ENCODE measurements at places on chromosomes 7 and 10. TPM values are rescaled to one million over a fixed set of nuclear protein-coding genes. Genes with fewer than 3 reads are reported as not detected.

GRCh38 chr7:122304996-122305421 lies 459 bp upstream of the FEZF1 start:
- peak; percentile 9 for DNase-seq

DNA sequence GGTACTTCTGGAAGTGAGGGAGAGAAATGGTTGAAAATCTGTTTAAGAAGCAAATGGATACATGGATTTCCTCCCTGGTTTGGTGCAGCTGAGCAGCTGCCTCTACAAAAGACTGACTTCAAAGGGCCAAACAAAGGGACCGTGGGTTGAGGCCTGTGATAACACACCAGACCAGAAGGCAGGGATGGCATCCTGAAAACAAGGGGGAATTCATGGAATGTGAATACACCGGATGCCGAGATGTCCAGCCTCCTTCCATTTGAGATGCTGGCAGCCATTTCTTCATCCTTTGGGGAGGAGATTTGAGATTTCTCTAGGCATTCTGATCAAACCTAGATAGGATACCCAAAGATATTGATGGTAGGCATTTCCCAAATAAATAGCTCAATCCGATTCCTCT lies 36.9 kb downstream of the TAF3 start:
- DNase-seq: no peak

UCMA gene
- total RNA-seq: not detected

RBM33 gene
- 22.9 TPM for total RNA-seq

DNA sequence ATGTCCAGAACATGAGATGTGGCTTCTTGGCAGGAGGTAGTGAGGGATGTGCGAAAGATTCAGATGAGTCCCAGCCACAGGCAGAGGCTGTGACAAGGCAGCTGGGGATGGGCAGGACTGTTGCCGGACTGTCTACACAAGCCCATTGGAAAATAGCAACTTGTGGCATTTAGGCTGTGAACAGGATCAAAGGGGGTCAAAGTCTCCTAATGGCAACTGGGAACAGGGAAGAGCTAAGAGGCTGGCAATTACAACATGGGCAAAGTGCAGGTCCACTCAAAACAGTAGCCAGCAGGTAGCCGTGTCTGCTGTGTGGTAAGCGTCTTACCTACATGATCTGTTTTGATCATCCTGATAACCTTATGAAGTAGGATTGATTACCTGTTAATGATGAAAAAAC lies 254.2 kb upstream of the ZNF32 start:
- no peak for DNase-seq

GRCh38 chr10:132684164-132684891 lies 101.6 kb downstream of the NKX6-2 start:
- no peak for DNase-seq

PDE6C gene
- not detected for total RNA-seq

DNA sequence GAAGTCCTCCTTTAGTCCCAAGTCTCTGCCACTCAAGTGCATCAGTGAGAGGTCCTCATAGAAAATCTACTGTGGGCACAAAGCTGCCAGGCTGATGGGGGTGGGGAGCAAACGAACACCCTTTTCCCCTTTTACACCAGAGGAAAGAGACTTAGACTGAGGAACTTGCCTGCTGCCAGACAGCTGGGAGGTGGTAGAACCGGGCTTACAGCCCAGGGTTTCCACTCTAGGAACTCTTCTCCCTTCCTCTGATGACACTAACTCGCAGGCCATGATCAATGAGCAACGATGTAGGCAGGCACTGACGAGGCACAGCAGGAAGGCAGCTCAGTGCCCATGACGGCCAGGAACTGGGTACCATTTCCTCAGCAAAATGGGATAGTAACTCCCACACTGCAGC lies 11.0 kb upstream of the SH2D4B start:
- DNase-seq: no peak

DNA sequence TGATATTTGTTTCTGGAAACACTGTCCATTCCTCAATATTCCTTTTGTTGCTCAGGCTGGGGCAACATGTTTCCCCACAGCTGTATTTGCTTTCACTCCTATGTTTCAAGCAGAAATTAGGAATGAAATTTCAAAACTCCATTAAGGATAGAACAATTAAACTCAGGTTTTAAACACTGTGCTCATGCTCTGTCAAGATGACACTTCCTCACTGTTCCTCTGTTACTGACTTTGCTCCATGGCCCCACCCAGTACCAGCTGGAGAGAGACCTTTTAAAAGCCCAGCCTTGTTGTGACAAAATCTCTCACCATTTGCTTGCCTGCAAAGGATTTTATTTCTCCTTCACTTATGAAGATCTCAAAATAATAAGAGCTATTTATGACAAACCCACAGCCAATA lies 197.4 kb downstream of the ELMO1 start:
- DNase-seq: no peak

RHOBTB1 gene
- 42.2 TPM for total RNA-seq

HIBADH gene
- total RNA-seq: 36.4 TPM

PTN gene
- 25.1 TPM for total RNA-seq

GRCh38 chr10:131882590-131883451 lies 18.0 kb upstream of the PPP2R2D start:
- no peak for DNase-seq

- DNase-seq: peak; percentile 97
These were observed 85.9 kb downstream of the ZNF33B start for GRCh38 chr10:42552188-42553063.

NPFFR1 gene
- total RNA-seq: not detected

- no peak for DNase-seq
These were observed 64.5 kb downstream of the CARD11 start for GRCh38 chr7:2979201-2979631.

LEP gene
- not detected for total RNA-seq

DNA sequence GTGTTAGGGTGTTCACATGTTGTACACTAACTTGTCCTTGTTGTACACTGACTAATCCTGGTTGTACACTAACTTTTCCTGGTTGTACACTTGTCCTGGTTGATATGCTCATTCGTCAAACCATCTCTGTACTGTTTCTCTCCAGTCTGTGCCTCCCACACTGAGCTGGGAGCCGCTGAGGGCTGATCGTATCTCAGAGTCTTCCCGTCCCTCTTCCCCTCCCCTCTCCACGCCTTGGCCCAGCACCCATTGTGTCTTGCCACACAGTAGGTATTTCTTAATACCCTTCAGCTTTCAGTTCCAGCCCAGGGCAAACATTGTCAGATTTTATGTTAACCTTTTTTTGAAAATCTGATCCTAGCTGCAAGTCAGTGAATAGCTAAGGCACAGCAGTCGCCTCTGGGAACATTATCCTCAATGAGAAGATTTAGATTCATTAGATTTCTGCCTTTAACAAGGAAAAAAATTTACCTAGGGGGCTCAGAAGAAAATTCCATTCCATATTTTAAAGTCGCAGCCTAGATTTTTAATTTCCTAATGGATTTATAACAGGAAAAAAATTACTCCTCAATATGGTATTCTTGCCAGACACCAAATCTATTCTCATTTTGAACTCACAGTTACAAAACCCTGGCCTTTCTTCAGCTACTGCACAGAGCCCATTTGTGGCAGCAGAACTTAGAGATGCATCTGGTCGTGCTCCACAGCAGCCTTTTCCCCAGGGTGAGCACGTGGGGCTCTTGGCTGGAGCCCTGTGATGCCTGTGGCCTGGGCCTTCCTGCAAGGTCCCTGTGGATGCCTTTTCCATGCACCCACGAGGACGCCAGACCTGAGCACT lies 33.0 kb upstream of the CHST15 start:
- no peak for DNase-seq

DNA sequence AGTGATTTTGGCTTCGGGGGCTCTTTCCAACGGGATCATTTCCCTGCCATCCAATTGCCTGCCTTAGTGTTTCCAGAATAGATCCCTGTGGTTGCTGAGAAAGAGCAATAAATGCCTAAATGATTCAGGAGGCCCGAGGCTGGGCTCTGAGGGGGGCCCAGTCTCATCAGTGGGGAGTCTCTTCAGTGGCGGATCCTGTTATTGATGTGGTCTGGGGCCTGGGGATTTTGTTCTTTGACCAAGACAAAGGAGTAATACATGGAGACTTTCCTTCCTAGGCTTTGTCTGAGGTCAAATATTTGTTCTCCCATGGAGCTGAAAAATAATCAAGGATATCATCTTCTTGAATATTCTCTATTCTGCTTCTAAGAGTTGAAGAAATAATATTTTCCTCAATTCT lies 40.8 kb downstream of the TAS2R41 start:
- DNase-seq: no peak

PPP3CB gene
- 23.2 TPM for total RNA-seq

AGAP4 gene
- 3.5 TPM for total RNA-seq

FZD8 gene
- total RNA-seq: 11.2 TPM

PDGFA gene
- total RNA-seq: 43.2 TPM

GRCh38 chr7:144027070-144027469 lies 21.7 kb upstream of the OR2A5 start:
- DNase-seq: peak; percentile 57

DNA sequence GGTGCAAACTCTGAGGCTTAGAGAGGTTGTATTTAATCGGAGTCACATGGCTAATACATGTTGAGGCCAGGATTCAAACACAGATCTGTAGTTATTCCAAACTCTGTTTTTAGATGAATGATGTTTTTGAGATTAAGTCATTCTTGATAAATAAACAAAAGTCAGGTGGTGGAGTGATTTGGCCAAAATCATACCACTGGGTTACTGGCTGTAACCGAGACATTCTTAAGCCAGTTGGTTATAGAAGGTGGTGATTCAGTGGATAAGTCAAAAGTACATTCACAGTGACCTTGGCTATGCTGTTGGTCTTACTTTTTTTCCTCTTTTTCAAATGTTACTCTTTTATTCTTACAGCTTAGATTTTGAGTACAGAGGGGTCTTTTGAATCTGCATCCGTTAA lies 361.4 kb downstream of the KIF20B start:
- DNase-seq: no peak

GRCh38 chr7:155676052-155676451 lies 31.6 kb downstream of the RBM33 start:
- no peak for DNase-seq

- DNase-seq: no peak
These were observed 134.8 kb upstream of the ZMIZ1 start for GRCh38 chr10:78933828-78934531.

DNA sequence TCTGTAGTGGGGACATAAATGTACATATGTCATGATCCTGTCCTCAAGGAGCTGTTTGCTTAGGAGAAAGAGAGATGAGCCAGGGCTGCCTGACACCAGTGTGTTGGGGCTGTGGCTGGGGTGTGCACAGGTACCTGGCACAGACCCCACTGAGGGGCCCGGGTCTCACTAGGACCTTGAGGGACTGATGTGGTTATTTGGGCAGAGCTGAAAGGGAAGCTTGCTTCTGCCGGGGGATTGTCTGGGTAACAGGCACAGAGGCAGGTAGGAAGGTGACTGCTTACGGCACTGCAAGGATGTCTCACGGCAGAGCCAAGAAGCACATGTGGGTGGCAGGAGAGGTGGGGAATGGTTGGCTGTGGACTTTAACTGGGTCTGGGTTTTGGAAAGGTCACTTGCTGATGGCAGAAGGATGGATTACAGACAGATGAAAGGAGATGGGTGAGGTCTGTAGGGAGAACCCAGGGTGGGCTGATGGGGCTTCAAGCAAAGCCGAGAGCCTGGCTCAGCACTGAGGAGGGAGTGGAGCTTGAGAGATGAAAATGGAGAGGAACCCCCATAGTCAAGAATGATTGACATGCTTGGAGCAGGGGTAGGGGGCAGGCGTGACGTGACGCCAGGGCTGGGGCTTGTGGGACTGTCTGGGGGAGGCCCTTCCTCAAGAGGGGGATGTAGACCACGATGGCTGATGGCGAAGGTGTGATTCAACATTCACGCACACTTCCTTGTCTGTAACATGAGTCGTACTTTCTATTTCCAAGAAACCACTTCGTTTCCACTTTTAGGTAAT lies 207.7 kb upstream of the SHH start:
- DNase-seq: no peak

Measured in fibroblast of villous mesenchyme (primary cell).